ENCODE measurements at places on chromosomes 13 and 19. TPM values are rescaled to one million over a fixed set of nuclear protein-coding genes. Genes with fewer than 3 reads are reported as not detected.

Gene TEX29
- total RNA-seq: not detected

- H3K36me3 ChIP-seq: no peaks in the 10 kb centered on the region
- H3K4me1 ChIP-seq: no peaks in the 10 kb centered on the region
- no peak for DNase-seq
- no peaks in the 10 kb centered on the region for H3K27me3 ChIP-seq
- no peak overlapping the region for H3K4me3 ChIP-seq
Measured at GRCh38 chr13:21361123-21361522, 98.0 kb downstream of the ZDHHC20 start.

DNA sequence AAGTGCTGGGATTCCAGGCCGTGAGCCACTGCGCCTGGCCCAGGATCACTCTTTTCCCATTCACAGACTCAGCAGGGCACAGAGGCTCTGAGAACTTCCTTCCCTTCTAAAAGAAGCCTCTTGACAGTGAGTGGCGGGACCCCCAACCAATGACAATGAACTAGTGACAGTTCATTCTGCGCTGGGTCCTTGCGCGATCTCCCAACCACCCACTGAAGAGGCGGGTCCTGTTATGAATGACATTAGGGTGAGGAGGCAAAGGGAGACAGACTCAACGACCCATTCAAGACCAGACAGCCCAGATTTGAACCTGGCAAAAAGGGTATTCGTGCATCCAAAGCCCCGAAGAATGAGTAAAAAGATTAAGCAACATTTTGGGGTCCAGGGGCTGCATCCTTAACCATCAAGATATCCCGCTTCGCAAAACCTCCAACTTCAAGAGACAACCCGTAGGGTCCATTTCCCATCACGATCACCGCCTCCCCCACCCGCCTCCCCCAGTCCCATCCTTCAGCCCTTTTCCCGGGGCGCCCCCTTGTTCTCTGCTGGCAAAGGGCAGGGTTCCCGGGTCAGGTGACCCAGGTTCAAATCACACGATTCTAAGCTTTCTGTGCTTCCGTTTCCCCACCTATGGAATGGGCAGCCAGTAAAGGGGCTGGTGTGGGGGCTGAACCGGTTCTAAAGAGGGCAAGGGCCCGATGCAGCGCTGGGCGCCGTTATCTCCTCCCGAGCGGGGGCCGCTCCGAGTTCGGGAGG lies 719 bp downstream of the SUGP2 start:
- DNase-seq: peak; percentile 13
- H3K4me3 ChIP-seq: peak overlapping the region; percentile 78
- H3K27ac ChIP-seq: peak overlapping the region; percentile 66
- peaks cover 6% of the 10 kb centered on the region for H3K4me1 ChIP-seq

- no peaks in the 10 kb centered on the region for H3K27me3 ChIP-seq
- no peak overlapping the region for H3K27ac ChIP-seq
- DNase-seq: no peak
- H3K36me3 ChIP-seq: no peaks in the 10 kb centered on the region
- H3K4me3 ChIP-seq: no peak overlapping the region
Measured at GRCh38 chr13:102039264-102039663, 362.6 kb downstream of the FGF14 start.

DNA sequence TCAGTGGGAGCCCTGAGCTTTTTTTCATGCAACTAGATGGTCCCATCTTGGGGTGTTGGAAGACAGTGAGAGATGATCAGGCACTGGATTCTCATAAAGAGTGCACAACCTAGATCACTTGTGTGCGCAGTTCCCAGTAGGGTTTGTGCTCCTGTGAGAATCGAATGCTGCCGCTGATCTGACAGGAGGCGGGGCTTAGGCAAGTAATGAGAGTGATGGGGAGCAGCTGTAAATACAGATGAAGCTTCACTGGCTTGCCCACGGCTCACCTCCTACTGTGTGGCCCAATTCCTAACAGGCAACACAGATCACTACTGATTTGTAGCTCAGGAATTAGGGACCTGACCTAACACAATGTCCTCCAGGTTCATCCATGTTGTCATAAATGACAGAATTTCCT lies 43.6 kb upstream of the UBAC2 start:
- no peak overlapping the region for H3K4me3 ChIP-seq
- no peak overlapping the region for H3K27ac ChIP-seq
- DNase-seq: no peak
- no peaks in the 10 kb centered on the region for H3K27me3 ChIP-seq

DNA sequence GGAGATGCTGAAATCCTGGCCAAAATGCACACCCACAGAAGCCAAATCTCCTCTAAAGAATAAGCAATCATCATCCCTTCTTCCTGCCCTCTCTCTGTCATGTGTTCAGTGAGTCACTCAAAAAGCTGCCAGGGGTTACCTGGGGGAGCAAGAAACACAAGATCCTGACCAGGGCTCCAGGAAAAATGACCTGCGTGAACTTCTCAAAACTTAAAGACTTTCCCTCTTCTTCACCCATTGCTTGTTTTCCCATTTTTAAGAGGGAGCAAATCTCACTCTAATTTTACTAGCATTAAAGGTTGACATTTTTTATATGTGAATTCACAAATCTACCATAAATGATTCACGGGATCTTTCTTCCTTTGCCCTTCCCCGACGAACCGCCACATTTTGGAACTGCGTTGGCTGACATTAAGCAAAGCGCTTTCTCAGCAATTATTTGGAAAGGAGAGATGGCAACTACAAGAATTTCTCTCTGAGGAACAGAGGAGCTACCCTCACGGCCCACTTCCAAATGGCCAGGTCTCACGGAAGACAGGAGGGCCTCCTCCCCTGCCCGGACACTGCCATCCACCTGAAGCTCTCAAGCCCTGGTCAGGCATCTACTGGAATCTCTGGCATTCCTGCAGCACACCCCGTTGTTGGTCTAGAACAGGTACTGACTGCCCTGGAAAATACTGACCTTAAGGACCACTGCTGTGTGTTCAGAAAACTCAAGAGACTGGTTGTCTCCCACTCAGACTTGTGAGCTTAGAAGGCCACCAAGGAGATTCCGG lies 14.2 kb downstream of the TSHZ3 start:
- H3K4me3 ChIP-seq: no peak overlapping the region
- H3K27ac ChIP-seq: no peak overlapping the region
- H3K4me1 ChIP-seq: no peaks in the 10 kb centered on the region
- no peaks in the 10 kb centered on the region for H3K36me3 ChIP-seq

GRCh38 chr13:43908156-43909126 lies 28.7 kb downstream of the LACC1 start:
- DNase-seq: peak; percentile 39
- H3K27me3 ChIP-seq: no peaks in the 10 kb centered on the region
- H3K4me1 ChIP-seq: peaks cover 8% of the 10 kb centered on the region
- H3K27ac ChIP-seq: no peak overlapping the region
- no peak overlapping the region for H3K4me3 ChIP-seq
- H3K36me3 ChIP-seq: no peaks in the 10 kb centered on the region

DNA sequence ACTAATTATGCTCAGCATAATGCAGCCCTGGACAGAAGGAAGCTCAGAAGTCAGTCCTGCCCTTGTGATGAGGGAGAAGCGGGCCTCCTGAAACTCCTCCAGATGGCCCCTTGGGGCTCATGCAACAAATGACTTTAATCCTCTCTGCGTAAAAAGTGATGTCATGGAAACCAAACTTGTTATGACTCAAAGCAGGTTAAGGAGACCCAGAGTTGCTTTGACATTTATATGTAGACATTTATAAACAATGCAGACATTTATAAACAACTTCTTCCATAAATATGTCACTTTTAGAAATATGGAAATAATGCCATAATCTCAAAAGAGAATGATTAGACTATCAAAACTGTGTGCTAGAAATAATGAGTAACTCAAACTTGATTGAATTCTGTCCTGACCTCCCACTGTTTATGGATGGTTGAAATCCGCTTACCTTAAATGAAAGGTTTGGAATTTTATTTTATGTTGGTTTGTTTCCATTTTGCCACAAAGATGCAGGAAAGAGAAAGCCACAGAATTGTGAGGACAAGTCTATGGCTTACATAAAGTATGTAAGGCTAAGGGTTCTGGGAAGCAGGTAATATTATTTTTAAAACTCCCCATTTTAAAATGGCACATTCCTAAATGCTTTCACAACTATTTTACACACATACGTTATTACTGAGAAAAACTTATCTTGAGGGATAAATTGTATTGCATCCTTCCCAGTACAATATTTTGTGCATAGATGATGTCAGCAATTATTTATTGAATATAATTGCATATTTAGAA lies 73.7 kb downstream of the CYSLTR2 start:
- H3K27me3 ChIP-seq: no peaks in the 10 kb centered on the region
- no peak overlapping the region for H3K4me3 ChIP-seq
- no peak overlapping the region for H3K27ac ChIP-seq
- DNase-seq: no peak

Data from MCF 10A (cell line).